IMR-90 (cell line): ENCODE measurements at places on chromosomes 6 and 20.

GRCh38 chr6:137829641-137830083 lies 37.4 kb upstream of the TNFAIP3 start:
- peak; percentile 43 for DNase-seq

DNA sequence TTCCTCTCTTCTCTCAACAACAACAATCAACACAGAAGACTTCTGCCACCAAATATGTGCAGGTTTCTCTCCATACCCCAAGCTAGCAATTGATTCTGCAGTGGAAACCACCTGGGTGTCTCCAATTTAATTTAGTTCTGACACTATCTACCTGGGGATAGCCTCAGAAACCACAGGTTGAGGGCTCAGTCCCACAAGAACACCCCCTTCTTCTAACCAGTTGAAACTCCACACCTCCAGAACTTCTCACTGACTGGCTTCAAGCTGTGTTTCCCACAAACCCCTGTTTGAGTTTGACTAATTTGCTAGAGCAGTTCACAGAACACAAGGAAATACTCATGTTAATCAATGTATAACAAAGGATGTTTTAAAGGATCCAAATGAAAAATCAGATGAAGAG lies 52.5 kb upstream of the SPTLC3 start:
- DNase-seq = no peak

DNA sequence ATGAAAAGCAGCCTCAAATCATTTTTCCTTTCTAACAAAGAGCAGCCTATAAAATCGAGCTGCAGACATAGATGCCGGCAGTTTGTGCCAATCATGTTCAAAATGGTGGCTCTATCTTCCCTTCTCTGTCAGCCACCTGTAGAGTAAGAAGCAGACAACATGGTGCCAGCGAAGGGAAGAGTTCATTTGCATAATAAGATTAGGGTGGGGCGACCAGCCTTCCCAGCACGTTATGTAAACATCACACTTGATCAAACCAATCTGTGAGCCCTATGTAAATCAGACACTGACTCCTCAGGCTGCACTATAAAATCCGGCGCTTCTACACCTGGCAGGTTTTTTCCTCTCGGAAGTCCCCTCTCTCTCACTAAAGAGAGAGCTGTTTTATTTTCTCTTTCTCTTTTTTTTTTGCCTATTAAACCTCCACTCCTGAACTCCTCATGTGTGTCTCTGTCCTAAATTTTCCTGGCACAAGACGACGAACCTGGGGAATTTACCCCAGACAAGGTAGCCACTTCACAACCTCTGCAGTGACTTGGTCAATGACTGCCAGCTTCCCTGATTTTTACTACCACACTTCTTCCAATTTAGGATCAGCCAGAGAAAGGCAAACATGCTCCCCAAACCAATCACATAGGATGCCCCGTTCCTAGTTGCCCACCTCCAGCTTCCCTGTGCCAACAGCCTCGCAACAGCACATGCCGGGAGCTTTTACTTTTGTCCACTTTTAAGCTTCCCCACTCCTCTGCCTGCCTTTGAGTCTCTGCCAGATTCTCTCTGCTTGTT lies 12.9 kb downstream of the TPMT start:
- DNase-seq = no peak

DNA sequence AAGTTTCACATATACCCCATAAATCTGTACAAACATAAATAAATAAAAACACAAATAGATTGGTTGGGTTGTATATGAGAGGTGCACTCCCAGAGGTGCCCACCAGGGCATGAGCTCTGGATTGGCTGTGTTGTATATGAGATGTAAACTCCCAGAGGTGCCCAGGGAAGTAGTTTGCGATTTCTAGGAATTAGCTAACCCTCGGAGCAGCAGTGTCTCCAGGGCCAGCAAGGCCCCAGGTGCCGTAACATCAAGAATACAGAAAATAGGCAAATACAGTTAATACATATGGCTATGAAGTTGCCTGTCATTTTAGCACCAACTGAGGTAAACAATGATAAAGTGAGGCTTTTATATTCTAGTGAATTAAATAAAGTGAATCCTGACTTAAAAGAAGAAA lies 5.4 kb upstream of the GINM1 start:
- no peak for DNase-seq

GRCh38 chr6:7053125-7053774 lies 54.5 kb upstream of the RREB1 start:
- no peak for DNase-seq
